Fibroblast of the aortic adventitia (primary cell): ENCODE measurements at places on chromosomes 2 and 18. TPM values are rescaled to one million over a fixed set of nuclear protein-coding genes. Genes with fewer than 3 reads are reported as not detected.

GRCh38 chr18:23095463-23095862 lies 39.8 kb upstream of the CABLES1 start:
- no peak for DNase-seq

ZNF385B gene
- 4.8 TPM in 1 of 2 replicates, not detected in the other for total RNA-seq

LOXHD1 gene
- not detected in 2 replicates for total RNA-seq

GRCh38 chr2:31227711-31228125 lies 6.2 kb upstream of the EHD3 start:
- DNase-seq, result no peak
